ENCODE measurements at places on chromosomes 5 and 9.
A peak's percentile ranks its signal among the peaks of the same experiment; 100 is the strongest.

DNA sequence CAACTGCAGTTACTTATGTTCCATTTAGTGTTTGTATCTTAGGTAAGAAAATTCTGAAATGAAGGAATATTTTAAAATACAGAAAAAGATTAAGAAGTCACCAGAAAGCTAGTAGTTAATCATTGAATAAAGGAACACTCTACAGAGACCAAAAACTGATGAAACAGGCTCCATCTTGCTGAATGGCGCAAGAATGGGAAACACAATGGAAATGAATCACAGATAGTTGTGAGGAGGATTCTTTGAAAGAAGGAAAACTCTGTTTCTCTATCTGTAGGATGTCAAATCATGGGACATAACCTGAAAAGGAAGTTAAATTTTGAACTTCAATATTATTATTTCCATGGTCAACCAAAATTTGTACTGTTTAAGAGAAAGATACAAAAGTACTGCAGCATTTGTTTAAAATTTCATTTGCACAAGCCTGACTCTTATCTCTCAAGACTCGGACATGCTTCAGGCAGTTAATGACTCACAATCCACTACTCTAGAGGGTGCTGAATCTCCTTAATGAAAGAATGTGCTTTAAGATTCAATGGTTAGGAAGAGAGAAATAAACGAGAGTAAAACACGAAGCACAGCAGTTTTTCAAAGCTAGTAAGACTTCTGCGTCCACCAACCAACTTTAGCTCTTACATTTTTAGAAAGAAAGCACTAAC is 1064.4 kb upstream of the DMAC1 start:
- no peak for DNase-seq

- DNase-seq: peak; percentile 11
Measured at GRCh38 chr9:101787891-101788290, 49.4 kb upstream of the GRIN3A start.

DNA sequence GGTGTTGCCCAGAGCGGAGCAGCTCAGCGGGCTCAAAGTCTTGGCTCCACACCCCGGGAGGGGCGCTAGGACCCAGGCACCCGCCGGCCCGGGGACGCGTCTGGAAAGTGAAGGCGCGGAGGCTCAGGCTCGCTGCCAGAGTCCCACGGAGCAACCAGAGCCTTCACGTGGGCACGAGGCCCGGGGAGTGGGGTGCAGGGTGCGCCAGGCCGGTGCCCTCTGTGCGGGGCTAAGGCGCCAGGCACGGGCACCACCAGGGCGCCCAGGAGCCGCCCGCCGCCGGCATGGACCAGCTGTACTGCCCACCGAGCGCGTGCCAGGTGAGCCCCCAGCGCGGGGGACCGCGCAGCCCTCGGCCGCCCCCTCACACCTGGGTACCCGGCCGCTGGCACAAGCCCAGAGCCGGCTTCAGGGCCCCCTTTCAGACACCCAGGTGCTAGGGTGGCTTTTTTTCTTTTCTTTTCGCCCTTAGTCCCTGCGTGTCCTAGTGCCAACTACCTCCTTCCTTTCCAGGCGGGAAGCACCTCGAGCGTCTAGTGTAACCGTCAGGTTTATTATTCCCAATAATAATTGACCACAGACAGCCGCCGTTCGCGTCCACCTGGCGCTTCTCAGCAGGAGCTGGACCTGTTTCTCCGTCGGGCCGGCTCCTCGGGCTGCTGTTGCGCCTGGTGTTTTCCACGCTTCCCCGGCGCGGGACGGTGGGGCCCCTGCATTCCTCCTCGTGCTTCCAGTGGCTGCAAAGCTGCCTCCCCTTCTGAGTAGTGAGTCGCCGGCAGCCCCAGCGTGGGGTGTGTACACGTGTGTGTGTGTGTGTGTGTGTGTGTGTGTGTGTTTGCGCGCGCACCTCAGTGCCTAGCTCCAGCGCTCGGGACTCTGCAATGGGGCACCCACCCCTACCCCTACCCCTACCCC is 30.1 kb upstream of the PDE8B start:
- DNase-seq: no peak

DNA sequence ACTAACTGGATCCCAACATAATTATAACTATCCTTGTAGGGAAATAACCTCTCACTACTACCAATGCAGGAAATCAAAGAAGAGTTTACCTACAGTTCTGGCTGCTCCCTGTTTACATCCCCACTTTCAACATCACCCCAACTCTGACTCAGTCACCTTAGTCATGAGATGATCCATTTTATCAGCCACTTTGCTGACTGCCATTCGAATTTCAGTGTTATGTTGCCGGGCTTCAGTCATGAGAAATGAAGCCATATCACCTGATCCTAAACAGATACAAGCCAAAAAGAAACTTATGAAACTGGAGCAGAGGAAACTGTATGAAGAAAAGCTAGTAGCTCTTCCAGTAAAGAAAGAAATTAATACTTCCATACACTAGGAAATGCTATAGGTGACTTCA is 33.7 kb downstream of the SLC31A2 start:
- DNase-seq: no peak

- no peak for DNase-seq
Measured at GRCh38 chr9:34279411-34279810, 49.7 kb downstream of the KIF24 start.

DNA sequence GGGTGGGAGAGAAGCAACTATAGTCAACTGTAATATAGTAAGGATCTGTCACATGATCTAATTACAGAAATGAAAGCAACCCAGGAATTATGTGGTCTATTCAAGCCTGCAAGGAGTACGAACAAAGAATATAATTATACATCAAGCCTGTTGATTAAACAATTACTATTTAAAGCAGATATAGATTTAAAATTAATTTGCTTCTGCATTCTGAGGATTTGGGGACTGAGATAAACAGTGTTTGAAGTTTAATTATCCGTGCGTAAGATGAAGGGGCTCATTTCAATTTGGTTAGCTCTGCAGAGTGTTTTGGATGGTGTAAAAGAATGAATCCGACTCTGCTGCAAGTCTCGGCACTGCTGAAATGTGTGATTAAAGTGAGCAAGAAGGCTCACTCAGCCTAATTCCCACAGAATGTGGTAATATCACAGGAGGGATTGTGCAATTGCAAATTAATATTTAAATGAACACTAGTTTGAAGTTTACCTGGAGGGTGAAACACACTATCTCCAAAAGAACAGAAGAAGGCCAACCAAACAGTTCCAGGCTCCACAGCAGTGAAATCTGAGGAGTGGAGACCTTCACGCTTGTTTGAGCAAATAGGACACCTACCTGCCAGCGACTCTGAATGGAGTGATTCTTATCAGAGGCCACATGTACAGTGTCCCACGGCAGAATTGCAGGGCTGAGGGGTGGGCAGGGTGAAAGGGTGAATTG is 420.6 kb upstream of the SLC30A5 start:
- no peak for DNase-seq

GRCh38 chr5:127428276-127428675 is 89.2 kb upstream of the PRRC1 start:
- no peak for DNase-seq

DNA sequence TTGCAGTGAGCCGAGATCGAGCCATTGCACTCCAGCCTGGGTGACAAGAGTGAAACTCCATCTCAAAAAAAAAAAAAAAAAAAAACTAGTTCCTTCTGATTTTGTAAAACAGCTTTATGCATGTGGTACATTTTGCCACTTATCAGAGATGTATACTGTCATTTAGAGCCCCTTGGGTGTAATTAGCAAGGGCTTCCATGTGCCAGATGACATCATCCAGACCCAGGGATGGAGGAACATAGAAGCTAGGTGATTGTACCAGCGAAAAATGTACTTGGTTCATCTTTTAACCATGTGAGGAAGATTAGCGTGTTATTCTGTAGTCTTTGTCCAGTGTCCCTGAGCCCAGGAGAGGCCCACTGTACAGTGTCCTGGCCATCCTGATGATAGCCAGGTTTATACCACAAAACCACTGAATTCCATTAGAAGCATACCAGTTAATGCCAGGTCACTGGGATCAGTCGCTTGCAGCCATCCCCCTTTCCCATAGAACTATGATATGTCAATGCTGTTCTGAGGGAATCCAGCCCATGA is 239.3 kb upstream of the SGCD start:
- no peak for DNase-seq

- no peak for DNase-seq
Measured at GRCh38 chr5:100402071-100402470, 133.1 kb upstream of the FAM174A start.

DNA sequence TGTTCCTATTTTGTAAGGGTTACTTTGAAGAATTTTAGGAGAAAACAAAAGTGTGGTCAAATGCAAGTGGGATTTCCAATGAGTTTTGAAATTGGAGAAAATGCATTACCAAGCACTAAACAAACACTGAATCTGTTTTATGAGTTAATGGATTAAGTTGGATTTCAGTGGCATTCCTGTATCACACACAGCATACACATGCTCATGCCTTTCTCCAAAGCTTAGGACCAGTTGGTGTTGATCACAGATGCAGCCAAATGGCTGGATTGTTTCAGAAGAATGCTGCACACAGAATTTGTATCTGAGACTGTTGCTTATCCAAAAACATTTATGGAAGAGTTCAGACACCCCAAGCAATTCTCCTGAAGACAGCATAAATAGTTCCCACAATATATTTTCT is 611.1 kb downstream of the ACTL7B start:
- DNase-seq: no peak

DNA sequence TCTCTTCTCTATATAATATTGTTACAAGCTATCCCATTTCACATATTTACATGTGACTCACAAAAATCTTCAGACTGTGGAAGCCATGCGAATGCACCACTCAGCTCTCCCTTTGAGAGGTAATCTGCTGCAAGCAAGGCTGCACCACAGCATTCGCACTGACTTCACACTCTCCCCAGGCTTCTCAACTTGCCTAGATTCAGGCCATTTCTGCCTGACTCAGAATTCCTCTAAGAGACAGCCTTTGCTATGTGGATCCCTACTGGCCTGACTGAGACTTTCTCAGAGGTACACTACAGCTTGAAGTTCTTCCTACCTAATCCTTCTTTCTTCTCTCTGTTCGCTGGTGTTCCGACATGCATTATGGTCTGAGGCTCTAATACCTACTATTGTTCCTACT is 21.1 kb upstream of the DMRTA1 start:
- DNase-seq: no peak

GRCh38 chr5:2023196-2023595 is 140.5 kb upstream of the IRX4 start:
- no peak for DNase-seq

GRCh38 chr9:3848445-3849114 is 322.8 kb upstream of the RFX3 start:
- DNase-seq: no peak
